Fibroblast of skin of right quadriceps (primary cell): ENCODE measurements at places on chromosomes 16 and 17.

DNA sequence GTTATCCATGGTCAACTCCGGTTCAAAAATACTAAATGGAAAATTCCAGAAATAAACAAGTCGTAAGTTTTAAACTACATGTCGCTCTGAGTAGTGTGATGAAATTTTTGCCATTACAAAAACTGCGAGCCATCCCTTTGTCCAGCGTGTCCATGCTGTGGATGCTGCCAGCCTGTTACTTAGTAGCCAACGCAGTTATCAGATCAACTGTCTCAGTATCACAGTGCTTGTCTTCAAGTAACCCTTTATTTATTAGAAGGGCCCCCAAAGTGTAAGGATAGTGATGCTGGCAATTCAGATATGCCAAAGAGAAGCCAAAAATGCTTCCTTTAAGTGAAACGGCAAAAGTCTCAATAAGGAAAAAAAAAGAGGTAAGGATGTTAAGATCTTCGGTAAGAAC is 23.9 kb downstream of the SNN start:
- DNase-seq, result no peak

DNA sequence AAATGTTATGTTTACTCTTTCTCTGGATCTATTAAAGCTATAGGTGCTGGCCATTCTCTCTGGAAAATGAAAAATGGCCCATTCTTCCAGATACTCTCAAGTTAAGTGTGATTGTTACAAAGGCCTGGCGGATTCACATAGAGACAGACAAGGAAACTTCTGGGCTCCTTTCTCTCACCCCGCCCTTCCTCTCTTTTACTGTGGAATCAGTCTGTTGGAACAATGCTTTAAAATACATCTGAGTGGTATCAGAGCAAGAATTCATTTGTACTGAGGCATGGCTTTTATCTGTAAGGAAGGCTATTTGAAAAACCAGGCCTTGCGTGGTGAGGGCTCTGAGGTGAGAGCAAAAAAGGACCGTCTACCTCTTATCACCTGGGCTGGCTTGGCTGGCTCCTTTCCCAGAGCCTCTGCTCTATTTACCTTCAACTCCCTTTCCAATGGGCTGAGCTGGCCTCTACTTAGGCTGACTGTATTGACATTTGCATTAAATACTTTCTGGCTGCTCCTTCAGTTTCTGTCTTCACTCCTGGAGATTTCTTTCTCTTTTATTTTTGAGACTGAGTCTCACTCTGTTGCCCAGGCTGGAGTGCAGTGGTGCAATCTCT is 274.0 kb downstream of the PHKB start:
- no peak for DNase-seq

GRCh38 chr17:21564262-21564661 is 128.1 kb upstream of the KCNJ18 start:
- no peak for DNase-seq

- peak; percentile 28 for DNase-seq
These were observed 1280.3 kb downstream of the CDH8 start for GRCh38 chr16:60755907-60756306.

DNA sequence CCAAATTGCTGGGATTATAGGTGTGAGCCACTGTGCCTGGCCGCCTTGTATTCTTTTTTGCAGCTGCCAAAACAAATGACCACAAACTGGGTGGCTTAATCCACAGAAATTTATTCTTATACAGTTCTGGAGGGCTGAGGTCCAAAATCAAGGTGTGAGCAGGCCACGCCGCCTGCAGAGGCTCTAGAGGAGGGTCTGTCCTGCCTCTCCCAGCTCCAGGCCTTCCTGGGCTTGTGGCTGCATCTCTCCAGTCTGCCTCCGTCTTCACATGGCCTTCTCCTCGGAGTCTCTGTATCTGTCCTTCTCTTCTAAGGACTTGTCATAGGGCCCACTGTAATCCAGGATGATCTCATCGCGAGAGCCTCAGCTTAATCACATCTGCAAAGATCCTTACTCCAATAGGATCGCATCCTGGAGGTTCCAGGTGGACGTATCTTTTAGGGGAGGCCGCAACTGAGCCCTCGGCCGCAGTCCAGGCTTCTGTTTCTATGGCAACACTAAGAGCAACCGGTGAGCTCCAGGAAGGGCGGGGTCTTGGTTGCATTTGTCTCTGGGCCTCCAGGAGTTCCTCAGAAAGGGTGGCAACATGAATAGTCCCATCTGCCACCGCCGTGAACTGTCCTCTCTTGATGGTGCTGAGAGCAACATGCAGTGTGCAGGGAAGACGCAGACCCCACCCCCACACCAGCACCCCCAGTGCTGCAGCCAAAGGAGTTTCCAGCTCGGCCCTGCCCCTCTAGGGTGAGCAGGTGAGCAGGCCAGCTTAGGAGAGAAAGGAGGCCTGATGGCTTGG is 29.5 kb upstream of the CREBBP start:
- no peak for DNase-seq

GRCh38 chr16:75495076-75495674 is at the start of gene CHST6:
TSS of gene CHST6 (minus strand) at chr16:75495441. CDS start at chr16:75479828, 15,613 bp downstream.
- DNase-seq, result peak; percentile 55

- no peak for DNase-seq
These were observed 161.7 kb upstream of the SOX9 start for GRCh38 chr17:71959154-71959553.

GRCh38 chr16:73124665-73125375 is 76.9 kb upstream of the ZFHX3 start:
- no peak for DNase-seq

DNA sequence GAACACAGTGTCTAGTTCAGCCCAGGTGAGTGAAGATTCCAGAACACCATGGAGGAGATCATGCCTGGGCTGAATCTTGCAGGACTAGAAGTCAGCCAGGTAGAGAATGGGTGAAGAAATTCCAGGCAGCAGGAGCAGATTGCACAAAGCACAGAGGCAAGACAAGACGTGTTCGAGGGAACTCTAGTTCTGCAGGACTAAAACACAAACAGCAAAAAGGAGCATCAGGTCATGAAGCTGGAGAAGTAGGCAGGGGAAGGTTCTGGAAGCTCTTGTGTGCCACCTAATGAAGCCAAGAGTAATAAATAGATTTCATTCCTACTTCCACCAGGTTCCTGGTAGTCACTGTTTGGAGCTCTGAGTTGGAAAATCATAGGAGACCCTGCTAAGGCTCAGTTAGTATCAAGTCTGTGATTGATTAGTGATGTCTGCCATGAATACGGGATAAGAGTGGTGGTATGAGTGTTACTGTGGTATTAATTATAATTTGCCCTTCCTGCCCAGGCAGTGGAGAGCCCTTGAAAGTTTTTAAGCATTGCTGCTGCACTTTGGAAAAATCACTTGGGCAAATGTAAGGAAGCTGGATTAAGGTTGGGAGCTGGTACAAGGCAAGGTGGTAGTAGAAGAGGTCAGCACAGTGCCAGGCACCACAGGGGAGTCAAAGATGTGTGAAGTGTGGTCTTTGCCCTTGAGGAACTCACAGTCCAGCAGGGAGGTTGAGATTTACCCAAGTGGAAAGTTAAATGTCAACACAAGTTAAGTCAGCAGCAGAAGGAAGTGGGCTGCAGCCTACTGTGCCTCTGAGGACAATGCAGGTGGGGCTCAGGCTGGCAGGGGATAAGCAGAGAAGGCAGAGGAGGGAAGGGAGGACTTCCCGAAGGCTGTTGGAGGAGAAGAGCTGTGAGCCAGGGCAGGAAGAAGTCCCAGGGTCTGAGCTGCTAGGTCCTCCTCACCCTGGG is 13.5 kb upstream of the FOXN1 start:
- DNase-seq, result no peak

DNA sequence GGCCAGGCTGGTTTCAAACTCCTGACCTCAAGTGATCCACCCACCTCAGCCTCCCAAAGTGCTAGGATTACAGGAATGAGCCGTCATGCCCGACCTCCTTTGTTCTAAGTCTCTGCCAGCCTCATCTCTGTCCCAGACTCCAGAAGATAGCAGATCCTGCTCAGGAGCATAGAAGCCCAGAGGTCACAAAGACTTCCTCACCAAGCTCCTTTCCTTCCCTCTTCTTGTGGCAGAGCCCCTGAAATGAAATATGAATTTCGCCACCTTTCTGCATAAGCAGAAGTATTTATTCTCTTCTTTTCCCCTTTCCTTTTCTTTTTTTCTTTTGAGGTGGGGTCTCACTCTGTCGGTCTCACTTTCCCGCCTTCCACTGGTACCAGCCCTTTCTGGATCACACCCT is 11.5 kb upstream of the PIPOX start:
- DNase-seq, result no peak

GRCh38 chr16:24011237-24011636 is 175.5 kb downstream of the PRKCB start:
- no peak for DNase-seq

DNA sequence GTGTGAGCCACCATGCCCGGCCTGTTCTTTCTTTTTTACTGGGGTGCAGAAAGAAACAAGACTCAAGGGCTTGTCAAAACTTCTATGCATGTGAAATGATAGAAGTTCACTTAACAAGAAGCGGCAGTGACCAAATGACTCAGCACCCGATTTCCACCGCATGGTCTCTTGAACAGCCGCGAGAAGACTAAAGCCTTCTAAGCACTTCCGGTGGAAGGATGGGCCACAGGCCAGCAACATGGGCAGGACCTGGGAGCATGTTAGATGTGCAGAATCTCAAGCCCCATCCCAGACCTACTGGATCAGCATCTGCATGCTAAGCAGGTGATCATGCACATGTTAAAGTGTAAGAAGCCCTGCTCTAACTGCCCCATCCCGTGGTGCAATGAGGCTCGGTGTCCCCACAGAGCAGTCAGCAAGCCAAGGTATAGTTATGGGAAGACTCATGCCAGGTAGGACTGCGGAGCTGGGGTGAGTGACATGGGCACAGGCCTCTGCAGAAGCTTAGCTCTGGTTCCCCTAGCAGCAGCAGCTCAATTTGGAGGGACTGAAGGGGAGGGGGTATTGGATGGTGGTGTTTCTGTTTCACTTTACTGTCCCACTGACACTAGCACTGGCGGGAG is 88.5 kb upstream of the HNF1B start:
- DNase-seq, result no peak

DNA sequence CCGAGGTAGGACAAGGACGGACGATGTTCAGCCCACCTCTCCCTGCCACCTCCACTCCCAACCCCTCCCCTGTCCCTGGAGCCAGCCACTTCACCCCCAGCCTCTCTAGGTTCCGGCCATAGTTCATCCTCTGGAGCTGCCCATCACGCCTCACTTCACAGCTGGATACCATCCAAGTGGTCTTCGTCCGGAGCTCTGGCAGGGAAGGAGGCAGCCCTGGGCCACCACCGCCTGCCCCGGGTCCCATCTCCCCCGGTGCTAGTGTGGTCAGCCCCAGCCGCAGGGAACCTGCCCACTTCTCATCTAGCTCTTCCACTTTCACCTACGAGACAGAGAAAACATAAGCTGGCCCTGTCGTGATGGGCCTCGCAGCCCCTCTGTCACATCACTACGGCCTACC is 6.3 kb upstream of the GPS2 start:
- DNase-seq, result no peak

DNA sequence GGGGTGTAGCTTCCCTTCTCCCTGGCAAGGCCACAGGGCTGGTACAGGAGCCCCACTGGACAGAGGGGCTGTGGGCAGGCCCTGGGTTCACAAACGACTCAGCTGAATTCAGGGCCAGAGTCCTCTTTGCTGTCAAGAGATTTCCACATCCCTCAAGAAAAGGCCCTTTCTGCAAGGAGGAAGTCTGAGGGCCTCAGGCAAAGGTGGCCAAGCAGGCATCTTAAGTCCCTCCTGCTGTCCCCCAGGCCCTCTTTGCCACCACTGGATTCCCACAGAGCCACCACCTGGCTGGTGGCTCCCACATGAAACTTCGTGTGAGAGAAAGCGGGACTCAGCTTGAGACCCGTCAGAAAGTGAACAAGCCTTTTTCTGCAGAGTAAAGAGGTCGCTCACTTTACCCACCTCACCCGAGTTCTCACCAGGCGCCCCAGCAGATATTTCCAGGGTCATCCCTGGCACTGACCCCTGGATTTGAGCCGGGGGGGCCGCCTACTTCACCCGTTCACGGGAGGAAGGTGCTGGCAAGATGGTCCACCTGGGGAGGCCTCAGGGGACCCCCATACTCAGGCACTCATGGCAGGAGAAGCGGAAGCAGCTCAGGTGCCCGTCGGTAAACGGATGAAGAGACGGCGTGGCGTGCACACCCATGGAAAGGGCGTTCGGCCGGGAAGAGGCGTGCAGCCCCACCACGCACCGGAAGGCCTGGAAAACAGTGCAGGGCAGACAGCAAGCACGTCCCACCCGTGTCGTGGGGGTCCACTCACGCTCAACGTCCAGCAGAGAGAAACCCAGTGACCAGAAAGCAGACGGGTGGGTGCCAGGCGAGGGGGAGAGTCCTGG is 3.6 kb downstream of the RNF166 start:
- no peak for DNase-seq

- peak; percentile 48 for DNase-seq
These were observed 20.9 kb downstream of the RPRML start for GRCh38 chr17:46958041-46958591.

GRCh38 chr16:89779231-89779908 is 37.1 kb downstream of the FANCA start:
- no peak for DNase-seq

DNA sequence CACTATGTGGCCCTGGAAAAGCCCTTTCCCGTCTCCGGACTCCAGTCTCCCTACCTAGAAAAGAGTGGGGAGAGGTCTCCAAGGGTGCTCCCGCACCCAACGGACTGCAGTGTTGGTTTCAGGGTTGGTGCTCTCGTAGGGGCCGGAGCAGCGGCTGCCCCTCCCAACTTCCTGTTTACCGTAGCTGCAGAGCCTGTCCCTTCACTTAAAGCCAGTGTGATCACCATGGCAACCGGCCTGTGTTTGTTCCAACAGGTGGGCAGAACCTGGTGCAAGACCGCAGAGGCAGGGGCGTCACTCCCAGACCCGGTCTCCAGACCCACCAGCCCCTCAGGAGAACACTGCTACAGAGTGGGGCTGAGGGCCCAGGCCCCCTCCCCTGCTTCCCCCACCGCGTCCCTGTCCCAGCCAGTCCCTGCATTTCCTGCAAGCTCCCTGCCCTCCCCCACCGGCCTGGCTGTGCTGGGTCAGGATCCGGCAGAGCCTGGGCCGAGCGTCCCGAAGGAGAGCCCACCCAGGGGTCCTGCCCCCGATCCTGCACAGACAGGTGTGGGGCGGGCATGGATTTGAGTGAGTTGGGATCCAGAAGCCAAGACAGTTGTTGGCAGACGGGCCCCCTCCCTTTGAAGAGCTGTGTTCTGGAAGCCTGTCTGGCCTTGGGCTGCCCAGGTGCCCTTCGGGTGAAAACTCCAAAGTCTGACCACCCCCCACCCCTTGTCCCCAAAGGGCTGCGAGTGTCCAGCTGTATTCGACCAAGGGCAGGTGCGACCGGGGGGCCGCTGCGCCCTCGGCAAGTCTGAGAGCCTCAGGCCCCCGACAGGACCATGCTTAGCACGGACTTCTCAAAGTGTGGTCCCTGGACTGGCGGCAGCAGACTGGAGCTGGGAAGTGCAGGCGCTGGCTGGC is 1.5 kb upstream of the BAIAP3 start:
- no peak for DNase-seq

DNA sequence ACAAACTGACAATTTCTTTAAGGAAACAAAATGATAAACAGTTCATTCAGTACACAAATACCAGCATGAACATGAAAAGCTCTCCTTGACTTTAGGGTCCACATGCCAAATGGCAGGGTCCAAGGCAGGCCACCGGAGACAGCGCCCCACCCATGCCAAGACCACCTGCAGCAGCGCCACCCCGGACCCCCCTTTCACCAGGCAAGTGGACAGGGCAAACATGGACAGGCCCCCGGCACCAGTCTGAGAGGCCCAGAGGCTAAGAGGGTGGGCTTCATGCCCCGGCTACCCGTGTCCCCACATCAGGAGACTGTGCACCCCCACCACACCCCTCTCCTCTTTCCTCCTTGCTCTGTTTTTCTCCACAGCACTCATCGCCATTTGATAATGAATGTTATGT is 14.7 kb upstream of the ASGR2 start:
- no peak for DNase-seq
